Testis (tissue), 5 donors: ENCODE measurements at places on chromosomes 16 and 17. TPM values are rescaled to one million over a fixed set of nuclear protein-coding genes. Genes with fewer than 3 reads are reported as not detected.

GRCh38 chr16:89910717-89911354 is 7.8 kb upstream of the MC1R start:
- no peak for DNase-seq

TTYH2 gene
- total RNA-seq, result 69.7 TPM

DNA sequence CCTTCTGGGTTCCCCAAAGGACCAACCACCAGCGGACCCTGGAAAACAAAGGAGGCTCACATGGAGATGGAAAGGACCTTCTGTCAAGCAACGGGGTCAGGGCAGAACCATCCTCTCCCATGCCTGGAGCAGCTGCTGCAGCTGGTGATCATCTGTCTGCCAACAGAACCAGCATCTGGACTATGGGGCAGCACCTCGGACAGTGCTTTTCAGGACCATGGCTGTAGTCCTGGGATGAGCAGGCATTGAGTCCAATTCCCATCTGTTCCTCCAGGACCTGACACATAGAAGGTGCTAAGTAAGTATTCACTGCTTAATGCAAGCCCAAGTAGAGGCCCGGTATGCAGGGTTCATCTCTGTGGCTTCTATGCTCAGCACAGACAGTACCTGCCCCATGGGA is 304.7 kb downstream of the XYLT1 start:
- no peak for DNase-seq

DNA sequence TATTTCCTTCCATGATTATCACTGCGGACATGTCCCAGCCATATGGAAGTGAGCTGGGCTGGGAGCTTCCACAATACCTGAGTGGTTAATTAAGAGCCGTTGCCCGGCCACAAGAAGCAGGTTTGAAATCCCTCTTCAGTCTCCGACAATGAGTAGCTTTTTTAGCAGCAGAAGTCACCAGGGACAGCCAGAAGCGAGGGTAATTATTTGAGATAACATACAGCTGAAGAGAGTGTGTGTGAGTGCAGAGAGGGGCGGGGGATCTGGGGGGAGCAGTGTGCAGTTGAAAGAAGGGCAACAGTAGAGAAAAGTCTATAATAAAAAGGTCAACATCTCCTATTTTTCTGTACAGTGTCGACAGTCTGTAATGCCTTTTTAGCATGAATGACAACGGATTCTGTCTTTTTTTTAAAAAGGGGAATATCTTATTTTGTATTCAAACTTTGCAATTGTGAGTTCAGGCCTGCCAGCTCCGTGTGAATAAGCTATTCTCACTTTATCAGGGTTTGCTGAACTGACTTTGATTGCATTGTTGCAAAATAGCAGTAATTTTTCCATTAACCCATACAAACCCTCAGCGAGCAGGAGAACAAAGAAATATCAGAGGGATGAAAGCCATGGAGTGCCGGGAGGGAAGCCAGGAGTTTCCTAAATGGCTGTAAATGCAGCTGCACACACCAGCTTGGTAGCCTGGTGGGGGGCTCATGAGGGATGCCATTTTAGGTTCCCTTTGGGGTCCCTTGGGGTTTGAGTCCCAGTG is 220.3 kb upstream of the IRX3 start:
- DNase-seq, result peak; percentile 45

MT1A gene
- total RNA-seq, result not detected

- no peak for DNase-seq
Observed at GRCh38 chr16:270381-271255, 5.1 kb downstream of the RGS11 start.
